ENCODE measurements at places on chromosomes 4 and X.

- no peak for DNase-seq
Observed at GRCh38 chr4:88821522-88821921, 123.9 kb upstream of the NAP1L5 start.

- DNase-seq, result no peak
Observed at GRCh38 chr4:156517546-156517945, 454.1 kb downstream of the PDGFC start.

DNA sequence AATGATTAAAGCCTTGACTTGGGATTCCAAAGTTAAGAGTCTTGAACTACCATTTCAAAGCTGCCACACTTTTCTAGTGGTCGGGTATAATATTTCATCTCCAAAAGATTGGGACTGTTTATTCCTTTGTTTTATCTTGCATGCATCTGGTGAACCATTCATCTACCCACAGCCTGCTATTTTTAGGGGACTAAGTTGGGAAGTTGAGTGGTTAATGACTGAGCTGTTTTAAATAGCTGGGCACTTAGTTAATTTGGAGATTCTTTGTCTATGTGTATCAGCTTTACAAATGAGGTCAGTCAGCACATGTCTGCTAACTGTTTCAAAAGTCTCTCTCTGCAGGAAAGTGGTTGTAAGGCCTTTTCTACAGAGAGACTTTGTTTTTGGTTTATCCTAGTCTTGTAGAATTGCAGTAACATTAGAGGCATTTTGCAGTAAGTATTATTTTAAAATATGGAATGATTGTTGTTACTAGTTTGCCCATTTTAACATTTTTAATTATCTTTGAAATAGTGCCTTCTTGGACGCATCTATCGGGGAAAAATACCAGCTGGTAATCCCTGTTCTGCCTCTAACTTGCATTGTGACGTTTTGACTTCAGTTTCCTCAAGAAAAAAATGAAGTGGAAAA lies 8.2 kb downstream of the BMP2K start:
- DNase-seq, result no peak

GRCh38 chr4:181688432-181688831 lies 554.8 kb upstream of the TENM3 start:
- DNase-seq, result no peak

DNA sequence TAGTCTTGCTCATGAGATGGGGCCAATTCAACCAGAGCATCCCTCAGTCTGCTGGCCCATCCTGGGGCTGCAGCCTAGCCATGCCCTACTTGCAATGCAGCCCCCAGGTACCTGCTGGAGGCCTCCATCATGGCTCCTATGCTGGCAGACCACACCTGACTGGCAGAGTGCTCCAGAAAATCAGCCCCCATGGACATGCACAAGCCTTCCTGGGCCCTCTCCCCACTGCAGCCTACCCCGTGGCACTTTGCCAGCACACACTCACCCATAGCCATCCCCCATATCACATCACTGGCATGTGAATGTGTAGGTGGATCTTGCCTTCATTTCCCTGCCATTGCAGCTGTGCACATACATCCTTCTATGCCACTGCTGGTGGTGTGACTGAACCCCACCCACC lies 381.8 kb downstream of the UBE2NL start:
- DNase-seq, result no peak

DNA sequence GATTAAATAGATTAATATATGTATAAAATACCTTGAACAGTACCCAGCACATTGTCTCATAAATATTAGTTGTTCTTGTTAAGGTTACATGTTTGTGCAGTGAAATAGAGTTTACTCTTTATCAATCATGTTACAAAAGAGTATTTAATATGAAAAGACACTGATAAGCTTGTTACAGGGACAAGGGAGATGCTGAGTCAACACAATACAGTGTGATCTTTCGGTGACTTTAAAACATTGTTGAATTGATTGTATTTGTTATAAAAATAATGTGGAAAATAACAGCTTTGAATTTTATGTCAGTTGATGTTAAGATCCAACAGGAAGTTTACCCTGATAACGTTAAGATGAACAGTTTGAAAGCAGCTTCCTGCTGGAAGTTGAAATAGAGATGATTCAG lies 1.4 kb upstream of the WDR13 start:
- DNase-seq, result no peak

GRCh38 chr4:112952313-112952700 lies 97.1 kb upstream of the ANK2 start:
- DNase-seq, result no peak

DNA sequence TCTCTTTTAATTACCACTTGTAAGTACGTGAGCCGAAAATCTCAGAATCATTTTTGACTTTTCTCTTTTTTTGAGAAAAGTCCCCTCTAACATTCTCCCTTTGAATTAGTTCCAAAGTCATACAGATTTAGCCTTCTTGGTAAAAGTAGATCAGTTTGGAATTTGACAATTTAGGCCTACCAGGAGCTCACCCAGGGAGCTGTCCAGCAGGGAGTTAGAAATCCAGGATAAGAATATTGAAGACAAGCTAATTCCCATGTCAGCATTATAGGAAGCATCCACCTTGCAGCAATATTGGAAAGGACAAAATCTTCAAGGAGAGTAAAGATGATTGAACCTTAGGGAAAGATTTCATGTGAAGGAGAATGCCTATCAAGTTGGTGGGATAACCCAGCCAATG lies 352.2 kb upstream of the CPEB2 start:
- DNase-seq, result no peak
